ENCODE measurements at places on chromosomes 3 and 15. TPM values are rescaled to one million over a fixed set of nuclear protein-coding genes. Genes with fewer than 3 reads are reported as not detected.

- H3K4me1 ChIP-seq, result peaks cover 7% of the 10 kb centered on the region
- no peak overlapping the region for H3K4me3 ChIP-seq
- no peak overlapping the region for H3K27ac ChIP-seq
- no peaks in the 10 kb centered on the region for H3K27me3 ChIP-seq
- no peaks in the 10 kb centered on the region for H3K36me3 ChIP-seq
- DNase-seq, result no peak
These were observed 68.5 kb downstream of the KCNH8 start for GRCh38 chr3:19216669-19217337.

The ATP10A gene
- 0.51 TPM for total RNA-seq

The TTLL13 gene
- not detected for total RNA-seq

The GAP43 gene
- not detected for total RNA-seq

DNA sequence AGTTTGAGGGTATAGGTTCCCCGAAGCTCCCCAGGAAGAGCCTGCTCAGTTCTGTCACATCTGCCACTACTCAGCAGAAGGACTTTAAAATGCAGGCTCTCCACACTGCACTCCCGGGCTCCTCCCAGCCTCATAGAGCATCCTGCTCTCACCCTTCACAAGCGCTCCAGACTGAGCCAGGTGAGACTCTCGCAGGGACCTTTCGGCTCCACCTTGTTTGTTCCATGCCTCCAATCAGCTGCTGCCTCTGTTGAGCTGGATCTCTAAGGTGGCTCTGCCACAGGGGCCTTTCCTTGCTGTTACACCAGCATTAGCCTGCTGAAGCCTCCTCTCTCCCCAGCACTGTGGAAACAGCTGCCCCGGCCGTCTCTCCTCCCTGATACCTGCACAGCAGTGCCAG is 56.1 kb downstream of the SLCO3A1 start:
- no peak overlapping the region for H3K4me3 ChIP-seq
- no peaks in the 10 kb centered on the region for H3K27me3 ChIP-seq
- H3K4me1 ChIP-seq, result no peaks in the 10 kb centered on the region
- no peak overlapping the region for H3K27ac ChIP-seq
- H3K36me3 ChIP-seq, result no peaks in the 10 kb centered on the region

DNA sequence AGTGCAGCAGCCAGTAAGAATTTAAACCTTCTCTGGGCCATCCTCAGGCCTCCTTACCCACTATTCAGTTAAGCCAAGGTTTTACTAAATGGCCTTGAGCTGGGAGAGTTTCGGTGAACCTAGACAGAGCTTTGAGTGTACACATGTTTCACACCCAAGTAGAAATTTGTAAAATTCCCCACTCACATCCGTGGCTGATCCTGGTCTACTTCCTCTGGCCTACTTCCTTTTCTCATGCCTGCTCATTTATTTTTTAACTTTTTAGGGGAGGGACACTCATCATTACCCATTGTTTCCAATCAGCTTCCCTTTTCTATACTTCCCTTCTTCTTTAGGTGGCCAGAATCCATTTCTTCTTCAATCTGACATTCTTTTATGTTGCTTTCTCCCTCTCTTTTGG is 7.6 kb downstream of the CX3CR1 start:
- DNase-seq, result no peak
- no peaks in the 10 kb centered on the region for H3K27me3 ChIP-seq
- H3K4me1 ChIP-seq, result no peaks in the 10 kb centered on the region
- H3K4me3 ChIP-seq, result no peak overlapping the region
- H3K36me3 ChIP-seq, result no peaks in the 10 kb centered on the region

GRCh38 chr3:167203062-167203461 is 177.0 kb downstream of the ZBBX start:
- H3K27me3 ChIP-seq, result no peaks in the 10 kb centered on the region
- H3K4me1 ChIP-seq, result no peaks in the 10 kb centered on the region
- H3K27ac ChIP-seq, result no peak overlapping the region
- no peaks in the 10 kb centered on the region for H3K36me3 ChIP-seq
- H3K4me3 ChIP-seq, result no peak overlapping the region

DNA sequence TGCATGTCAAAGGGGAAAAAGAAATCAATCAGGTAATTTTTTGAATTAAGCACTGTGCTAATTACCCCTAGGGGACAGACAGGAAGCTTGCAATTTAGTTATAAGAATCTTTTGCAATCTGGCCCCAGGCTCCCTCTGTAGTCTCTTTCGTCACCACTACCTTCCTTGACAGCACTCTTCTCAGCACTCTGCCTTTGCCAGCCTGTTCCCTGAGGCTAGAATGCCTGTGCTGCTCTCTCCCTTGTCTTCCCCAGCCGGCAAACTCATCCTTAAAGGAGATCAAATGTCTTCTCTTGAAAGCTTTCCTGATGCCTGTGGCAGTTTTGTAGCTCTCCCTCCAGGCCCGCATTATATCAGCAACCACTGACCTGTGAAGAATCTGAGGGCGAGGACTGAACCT is 32.4 kb upstream of the PRTG start:
- no peaks in the 10 kb centered on the region for H3K36me3 ChIP-seq
- H3K27ac ChIP-seq, result no peak overlapping the region
- no peaks in the 10 kb centered on the region for H3K4me1 ChIP-seq
- H3K4me3 ChIP-seq, result no peak overlapping the region
- no peak for DNase-seq

The HHLA2 gene
- not detected for total RNA-seq

The THPO gene
- total RNA-seq, result 3.9 TPM

DNA sequence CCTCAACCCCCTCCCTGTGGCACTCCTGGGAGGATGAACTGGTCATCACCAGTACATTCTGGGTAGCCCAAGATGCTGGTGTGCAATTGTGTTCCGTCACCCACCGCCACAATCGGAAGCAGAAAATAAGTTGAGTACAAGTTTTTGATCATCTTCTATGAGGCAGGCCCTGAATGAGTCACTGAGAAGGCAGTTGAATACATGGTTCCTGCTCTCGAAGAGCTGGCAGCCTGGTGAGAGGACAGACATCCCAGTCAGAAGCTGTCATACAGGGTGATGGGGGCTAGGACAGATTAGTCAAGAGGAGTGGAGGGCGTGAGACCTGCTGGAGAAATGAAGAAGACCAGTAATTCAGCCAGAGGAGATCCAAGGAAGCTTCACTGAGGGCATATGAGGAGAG is 6.2 kb downstream of the CEMIP start:
- no peak overlapping the region for H3K27ac ChIP-seq
- no peaks in the 10 kb centered on the region for H3K36me3 ChIP-seq
- no peaks in the 10 kb centered on the region for H3K27me3 ChIP-seq
- H3K4me1 ChIP-seq, result no peaks in the 10 kb centered on the region
- no peak for DNase-seq
- no peak overlapping the region for H3K4me3 ChIP-seq

- H3K36me3 ChIP-seq, result no peaks in the 10 kb centered on the region
- no peak for DNase-seq
- no peak overlapping the region for H3K4me3 ChIP-seq
- no peaks in the 10 kb centered on the region for H3K4me1 ChIP-seq
- no peak overlapping the region for H3K27ac ChIP-seq
These were observed 116.6 kb upstream of the PRR20G start for GRCh38 chr3:127404221-127405009.

DNA sequence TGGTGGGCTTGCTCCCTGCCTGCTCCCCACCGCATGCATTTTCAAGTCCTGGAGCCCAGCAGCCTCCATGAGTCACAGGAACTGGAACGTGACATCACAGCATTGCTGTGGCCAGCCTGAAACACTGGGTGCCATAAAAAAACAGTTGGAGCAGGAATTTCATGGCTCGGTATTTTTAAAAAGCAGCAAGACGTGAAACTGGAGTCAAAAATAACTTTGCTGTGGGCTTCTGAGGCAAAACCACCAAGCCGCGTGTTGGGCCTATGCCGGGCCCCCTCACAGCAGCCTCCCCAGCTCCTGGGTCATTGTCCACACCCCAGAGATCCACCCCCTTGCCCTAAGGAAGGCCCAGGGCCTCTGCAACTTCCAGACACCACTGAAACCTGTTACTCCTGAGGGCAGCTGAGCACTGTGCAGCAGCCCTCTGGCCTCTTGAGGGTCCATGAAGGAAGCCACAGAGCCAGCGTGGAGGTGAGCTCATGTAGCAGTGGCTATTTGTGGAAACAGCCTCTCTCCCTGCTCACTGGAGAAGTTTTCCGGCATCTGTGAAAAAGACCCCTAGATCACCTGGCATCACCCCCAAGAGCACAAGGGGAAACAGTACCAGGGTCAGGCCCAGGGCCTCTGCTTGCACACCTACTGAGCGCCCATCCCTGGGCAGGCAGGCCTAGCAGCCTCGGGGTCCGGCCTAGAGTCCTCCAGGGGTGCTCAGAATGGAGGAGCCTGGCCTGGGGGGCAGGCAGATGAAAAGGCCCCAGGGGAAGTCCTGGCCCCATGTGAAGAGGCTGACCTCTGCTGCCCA is 34.0 kb upstream of the DUSP7 start:
- H3K36me3 ChIP-seq, result no peaks in the 10 kb centered on the region
- H3K27me3 ChIP-seq, result no peaks in the 10 kb centered on the region
- no peak overlapping the region for H3K27ac ChIP-seq
- no peak for DNase-seq
- H3K4me1 ChIP-seq, result peaks cover 4% of the 10 kb centered on the region
- no peak overlapping the region for H3K4me3 ChIP-seq

GRCh38 chr3:141019244-141019643 is 31.9 kb upstream of the SPSB4 start:
- H3K27ac ChIP-seq, result no peak overlapping the region
- no peak overlapping the region for H3K4me3 ChIP-seq
- H3K36me3 ChIP-seq, result no peaks in the 10 kb centered on the region
- DNase-seq, result no peak

The ONECUT1 gene
- 14.1 TPM for total RNA-seq

GRCh38 chr3:150404023-150404422 is 4.1 kb upstream of the TSC22D2 start:
- H3K27me3 ChIP-seq, result no peaks in the 10 kb centered on the region
- H3K4me3 ChIP-seq, result no peak overlapping the region
- H3K4me1 ChIP-seq, result no peaks in the 10 kb centered on the region
- H3K36me3 ChIP-seq, result no peaks in the 10 kb centered on the region
- H3K27ac ChIP-seq, result no peak overlapping the region

DNA sequence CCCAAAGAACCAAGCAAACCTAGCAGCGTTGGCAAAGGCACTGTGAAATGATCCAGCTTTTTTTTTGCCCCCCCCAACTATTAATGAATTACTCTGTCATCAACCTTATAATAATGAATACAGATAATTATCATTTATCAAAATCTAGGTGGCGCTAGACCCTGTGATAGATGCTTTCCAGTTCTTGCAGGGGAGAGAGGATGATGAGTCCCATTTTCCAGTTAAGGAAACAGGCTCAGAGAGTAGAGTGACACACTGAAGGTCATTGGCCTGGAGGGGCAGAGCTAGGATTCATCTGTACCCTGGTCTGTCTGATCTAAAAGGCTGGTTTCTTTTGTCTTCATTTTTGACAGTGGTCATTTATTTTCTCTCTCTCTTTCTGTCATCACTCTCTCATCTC is 5.0 kb downstream of the ACOX2 start:
- peaks cover 15% of the 10 kb centered on the region for H3K36me3 ChIP-seq
- peak overlapping the region; percentile 48 for H3K27ac ChIP-seq
- peaks cover 86% of the 10 kb centered on the region for H3K4me1 ChIP-seq
- no peak overlapping the region for H3K4me3 ChIP-seq

The GPR156 gene
- total RNA-seq, result 0.09 TPM

Measured in liver (tissue), 10 donors.